Activated CD4-positive, alpha-beta memory T cell treated with anti-CD3 and anti-CD28 coated beads for 36 hours (primary cell): ENCODE measurements at places on chromosomes 16 and 17.
A peak's percentile ranks its signal among the peaks of the same experiment; 100 is the strongest.

DNA sequence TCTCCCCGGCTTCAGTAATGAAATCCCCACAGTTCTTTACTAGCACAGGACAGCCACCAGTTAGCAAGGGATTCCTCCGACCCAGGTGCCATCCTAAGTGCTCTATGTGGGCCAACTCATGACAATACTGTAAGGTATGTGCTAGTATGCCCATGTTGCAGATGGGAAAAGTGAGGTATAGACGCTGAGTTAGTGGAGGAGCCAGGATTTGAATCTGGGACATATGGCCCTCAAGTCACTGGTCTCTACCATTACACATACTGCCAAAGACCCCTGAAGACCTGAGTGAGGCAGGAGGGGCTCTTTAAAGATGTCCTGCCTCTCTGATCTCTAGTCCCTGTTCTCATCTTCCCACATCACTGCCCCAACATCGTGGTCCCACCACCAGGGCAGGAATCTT, 36.2 kb upstream of the MRPS23 start:
- no peak for DNase-seq

- DNase-seq, result no peak
Observed at GRCh38 chr16:65154321-65154720, 32.5 kb upstream of the CDH11 start.

GRCh38 chr16:85733839-85734170, 17.1 kb downstream of the C16orf74 start:
- no peak for DNase-seq

DNA sequence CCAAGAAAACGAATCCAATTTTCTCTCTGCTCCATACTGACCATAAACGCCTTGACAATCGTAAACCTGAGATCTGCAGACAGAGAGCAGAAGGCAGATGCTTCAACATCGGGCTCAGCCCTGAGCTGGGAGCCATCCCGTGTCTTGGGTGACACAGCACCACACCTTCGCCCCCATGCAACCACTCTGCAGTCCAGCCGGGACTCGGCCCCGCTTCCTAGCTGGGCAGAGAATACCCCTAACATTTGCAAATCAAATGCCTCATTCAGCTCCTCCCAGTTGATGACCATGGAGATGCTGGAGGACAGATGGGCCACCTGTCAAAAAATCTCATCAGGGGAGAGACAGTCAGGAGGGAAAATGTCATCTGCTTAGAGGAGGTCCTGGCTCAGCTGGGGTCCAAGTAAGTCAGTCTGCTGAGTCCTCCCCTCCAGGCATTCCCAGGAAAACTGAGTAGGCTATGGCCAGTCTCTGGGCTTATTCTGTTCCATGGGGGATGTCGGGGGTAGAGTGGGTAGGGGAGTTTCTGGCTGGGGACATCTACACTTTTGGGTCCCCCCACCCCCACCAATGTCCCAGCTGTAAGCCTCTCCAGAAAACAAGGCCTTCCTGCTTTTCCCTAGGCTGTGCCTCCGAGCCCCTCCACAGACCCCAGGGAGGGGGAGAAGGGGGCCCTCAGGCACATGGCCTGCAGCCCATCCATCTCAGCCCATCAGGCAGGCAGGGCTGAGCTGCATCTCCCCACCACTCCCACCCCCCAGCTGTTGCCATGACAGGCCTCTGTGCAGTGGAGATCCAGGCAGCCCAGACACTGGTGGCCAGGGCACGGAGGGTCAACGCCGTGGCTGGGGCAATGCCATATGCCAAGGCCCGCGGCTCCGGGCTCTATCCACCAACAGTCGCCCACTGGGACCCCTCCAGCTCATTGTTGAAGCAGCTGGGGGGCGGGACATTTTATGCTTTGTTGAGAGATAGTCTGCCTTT, 158.6 kb downstream of the AXIN2 start:
- no peak for DNase-seq

DNA sequence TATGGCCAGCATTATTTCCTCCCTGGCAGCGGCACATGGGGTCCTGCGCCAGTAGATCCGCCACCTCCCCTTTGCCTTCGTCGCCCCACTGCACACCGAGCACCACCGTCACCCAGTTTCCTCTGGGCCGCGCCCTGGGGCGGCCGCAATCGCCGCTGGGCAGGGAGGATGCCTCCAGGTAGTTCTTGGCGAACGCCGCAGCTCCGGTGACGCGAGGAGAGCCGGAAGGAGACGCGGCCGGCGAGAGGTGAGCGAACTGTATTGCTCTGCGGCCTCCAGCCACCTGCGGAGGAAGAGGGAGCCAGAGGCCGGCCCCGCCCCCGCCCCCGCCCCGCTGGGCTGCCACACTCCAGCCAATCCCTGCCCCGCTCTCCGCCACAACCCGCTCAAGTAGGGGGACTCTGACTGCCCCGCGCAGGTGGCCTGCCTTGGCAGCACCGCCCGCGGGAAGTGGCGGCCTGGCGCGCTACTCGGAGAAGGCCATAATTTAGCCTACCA, 11.8 kb upstream of the SLFN13 start:
- DNase-seq, result peak; percentile 68

- DNase-seq, result no peak
Observed at GRCh38 chr16:55563797-55564196, 2.7 kb upstream of the CAPNS2 start.

DNA sequence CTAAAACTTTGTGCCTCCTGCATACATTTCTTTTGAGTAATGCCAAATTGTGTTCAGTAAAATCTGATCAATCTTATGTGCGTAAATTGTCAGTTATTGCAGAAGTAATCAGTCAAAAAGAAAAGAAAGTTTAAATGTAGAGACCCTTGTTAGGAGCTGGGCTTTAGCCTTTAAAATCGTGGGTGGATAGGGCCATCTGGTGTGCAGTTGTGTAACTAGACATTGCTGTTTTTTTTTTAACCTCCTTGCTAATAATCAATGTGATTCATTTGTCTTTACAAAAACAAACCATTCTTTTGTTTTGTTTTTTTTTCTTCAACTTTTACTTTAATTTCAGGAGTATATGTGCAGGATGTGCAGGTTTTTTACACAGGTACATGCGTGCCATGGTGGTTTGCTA, 5.3 kb upstream of the WWOX start:
- no peak for DNase-seq
